ENCODE measurements at places on chromosomes 4 and X.

GRCh38 chr4:38920677-38921076, 53.1 kb downstream of the FAM114A1 start:
- no peak for DNase-seq

- no peak for DNase-seq
Measured at GRCh38 chrX:22163326-22163725, 109.4 kb upstream of the CBLL2 start.

DNA sequence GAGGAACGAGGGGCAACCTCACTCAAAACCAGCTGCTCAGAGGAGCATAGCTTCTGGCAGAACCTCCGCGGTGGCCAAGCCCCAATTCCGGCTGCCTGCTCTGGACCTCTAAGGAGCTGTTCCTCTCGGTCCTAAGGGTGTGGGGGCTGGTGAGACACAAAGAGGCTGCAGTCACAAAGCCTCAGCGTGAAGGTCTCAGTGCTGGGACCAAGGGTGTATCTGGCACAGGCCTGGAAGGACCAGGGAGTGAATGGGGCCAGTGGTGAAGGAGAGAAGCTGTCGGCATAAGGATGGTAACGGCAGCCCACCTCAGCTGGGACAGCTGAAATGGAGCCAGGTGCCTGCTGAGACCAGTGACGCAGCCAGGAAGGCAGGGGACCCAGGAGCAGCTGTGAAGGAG, 5.3 kb downstream of the PDE6B start:
- no peak for DNase-seq

DNA sequence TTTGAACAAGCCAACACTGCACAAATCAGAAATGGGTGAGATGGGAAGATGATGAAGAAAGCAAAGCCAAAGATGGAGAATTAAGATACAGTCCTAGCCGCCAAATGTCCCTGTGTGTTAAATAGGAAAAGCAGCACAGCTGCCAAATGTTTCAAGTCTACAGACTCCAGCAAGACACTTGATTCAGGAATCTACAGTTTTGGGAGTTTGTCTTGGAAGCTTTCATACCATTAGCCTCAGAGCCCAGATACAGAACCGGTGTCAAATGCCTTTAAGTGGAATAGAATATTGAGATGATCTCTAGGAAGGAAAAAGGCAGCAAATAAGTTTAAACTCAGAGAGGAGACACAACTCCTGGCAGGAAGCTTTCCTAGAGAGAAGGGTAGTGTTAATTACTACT, 30.3 kb downstream of the OPHN1 start:
- no peak for DNase-seq

DNA sequence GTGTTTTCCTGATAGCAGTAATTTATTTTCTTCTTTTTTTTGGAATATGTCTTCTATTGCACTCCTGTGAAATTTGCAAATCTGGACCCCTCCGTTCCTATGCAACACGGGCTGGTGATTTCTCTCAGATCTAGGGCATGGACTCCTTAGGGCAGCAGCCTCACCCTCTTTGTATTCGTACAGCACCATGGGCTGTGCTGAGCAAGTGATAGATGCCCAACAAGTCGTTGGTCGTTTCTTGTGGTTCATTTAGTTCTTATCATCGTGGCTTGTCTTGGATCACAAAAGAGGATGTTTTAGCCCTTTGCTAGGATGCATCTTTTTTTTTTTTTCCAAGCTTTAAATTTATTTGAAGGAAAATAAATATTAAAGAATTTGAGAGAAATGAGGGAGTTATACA, 82.1 kb downstream of the ARHGAP10 start:
- no peak for DNase-seq

DNA sequence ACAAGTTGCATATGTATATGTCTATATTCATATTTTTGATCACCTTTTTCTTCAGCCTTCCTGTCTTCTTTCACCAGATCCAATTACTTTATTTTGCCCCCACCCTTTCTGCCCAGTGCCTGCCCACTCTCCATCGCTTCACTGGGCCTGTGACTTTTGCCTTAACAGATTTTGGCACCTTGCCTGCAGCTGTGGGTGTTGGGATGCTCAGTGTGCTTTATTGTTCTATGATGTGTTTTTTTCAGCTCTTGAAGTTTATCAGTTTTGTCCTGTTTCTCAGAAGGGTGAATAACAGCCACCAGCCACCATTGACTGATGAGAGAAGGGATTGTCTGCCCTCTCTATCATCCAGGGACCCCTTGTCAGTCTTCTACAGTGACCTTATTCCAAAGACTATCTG, 77.2 kb upstream of the GALNT7 start:
- no peak for DNase-seq

DNA sequence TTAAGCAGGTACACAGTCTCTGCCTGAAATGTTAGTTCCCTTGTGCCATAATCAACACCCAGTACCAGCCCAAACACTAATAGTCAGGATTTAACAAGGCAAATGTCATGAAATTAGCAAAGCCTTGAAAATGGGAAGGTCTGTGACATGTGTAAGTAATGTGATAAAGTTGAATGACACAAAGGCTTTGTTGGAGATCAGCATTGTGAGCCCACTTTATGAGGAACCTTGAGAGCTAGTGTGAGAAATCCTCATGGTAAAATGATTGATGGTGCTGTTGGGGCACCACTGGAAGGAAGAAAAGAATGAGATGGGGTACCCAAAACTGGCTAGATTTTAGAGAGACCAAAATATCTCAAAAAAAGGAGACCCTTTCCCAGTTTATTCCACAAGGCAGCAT, 3.3 kb upstream of the LIN54 start:
- DNase-seq: no peak

DNA sequence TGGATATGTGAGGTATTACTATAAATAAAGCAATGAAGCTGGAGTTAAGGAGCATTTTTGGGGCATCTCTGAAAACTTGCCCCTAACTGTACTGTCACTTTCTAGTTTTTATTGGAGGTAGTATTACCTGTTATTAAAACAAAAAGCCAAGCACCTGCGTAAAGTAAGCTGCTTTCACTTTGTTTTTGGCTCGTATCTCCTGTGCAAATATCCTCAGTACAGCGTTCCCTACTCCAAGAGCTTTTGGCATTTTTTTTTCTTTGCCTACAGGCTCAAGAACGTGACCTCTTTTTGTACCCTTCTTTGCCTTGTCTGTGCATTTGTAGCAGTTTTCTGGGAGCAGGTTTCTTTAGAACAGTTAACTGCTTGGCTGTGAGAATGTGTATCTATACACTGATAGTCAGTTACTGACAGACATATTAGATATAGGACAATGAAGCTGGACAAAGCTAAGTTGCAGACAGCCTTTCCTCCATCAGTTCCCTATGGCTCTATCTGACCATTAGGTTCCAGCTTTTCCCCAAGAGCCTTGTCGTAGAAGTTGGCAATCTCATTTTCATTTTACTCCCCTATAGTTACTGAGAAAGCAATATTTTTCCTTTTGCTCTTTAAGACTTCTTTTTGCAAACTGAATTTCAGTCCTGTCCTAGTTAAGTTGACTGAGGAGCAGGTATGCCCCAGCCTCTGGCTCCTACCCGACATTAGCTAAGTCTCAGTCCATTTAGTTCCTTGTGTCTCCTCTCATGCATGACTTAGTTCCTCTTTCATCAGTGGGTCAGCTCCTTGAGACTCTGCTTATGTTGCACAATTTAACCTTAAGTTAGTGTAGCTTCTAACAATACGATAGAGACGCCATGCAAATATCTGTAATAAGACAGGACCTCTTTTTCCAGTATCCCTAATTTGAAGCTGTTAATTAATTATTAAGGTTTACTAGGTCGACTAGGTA, 71.5 kb upstream of the HPRT1 start:
- no peak for DNase-seq

GRCh38 chr4:187218705-187219245, 495.1 kb upstream of the FAT1 start:
- no peak for DNase-seq

DNA sequence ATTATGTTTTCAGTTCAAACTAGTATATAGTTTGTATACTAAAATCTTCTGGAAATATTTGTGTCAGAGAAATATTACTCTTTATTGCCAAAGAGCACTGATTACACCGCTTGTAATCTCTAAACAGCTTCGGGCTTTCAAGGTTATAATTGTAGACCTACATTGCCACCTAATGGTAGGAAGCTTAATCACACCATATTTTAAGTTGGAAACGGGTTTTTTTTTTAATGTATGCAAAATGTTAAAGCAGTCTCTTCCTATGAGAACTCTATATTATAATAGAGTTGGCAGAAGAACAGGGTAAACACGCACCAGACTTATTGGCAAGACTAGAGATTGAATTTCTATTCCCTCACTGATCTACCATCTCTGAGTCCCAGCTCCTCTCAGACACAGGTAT, 19.5 kb upstream of the NFXL1 start:
- DNase-seq: no peak

DNA sequence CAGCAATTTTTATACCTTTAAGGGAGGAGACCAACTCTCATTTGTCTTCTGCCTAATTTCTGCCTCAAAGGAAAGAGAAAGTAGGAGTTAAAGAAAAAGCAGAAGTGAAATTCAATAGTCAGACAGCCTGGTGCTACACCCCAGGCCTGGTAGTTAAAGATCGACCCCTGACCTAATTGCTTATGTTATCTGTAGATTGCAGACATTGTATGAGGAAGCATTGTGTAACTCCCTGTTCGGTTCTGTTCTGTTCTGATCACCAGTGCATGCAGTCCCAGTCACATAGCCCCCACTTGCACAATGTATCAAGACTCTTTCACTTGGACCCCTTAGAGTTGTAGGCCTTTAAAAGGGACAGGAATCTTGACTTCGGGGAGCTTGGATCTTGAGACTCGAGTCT, 335.9 kb upstream of the AR start:
- no peak for DNase-seq

GRCh38 chr4:83660578-83660977, 124.7 kb downstream of the GPAT3 start:
- DNase-seq: no peak

GRCh38 chr4:8541981-8542715, 38.0 kb upstream of the GPR78 start:
- DNase-seq: no peak

GRCh38 chr4:151035328-151035727, 20.2 kb upstream of the LRBA start:
- DNase-seq: no peak

DNA sequence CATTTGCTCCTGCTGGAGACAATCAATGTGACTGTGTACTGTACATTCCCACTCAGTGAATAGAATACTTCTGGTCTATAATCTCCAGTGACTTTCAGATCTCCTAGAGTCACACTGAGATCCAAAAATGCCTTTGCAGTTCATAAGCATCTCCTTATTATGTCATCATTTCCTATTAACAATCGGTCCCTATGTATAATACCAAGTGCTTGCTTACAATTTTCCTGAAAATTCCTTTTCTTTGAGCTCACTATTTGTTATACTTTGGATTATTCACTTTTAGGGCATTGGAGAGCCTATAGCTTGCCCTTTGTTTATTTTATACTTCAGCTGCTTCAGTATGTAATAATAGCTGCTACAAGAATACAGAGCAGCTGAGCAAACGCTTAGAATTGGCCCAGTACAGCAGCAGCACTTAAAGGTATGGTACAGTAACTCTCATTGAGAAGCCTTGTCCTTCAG, 313.0 kb downstream of the DCTD start:
- no peak for DNase-seq

- DNase-seq: no peak
Measured at GRCh38 chr4:16691450-16691849, 207.0 kb downstream of the LDB2 start.

DNA sequence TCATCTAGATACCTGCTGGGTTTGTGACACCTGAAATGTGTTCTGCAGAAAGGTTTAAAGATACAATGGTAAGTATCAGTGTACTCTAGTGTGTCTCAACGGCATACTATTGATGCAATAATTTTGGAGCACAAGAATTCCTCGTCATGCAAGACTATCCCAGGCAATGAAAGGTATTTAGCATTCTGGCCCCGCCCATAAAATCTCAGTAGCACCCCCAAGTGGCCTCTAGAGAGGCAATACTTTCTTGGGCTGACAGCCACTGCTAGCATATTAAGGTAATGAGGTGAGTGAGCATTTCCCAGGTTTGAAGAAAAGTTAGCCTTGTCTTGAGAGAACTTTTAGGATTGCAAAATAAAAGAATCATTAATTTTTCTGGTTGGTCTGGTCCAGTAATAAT, 24.0 kb downstream of the TAB3 start:
- DNase-seq: no peak

DNA sequence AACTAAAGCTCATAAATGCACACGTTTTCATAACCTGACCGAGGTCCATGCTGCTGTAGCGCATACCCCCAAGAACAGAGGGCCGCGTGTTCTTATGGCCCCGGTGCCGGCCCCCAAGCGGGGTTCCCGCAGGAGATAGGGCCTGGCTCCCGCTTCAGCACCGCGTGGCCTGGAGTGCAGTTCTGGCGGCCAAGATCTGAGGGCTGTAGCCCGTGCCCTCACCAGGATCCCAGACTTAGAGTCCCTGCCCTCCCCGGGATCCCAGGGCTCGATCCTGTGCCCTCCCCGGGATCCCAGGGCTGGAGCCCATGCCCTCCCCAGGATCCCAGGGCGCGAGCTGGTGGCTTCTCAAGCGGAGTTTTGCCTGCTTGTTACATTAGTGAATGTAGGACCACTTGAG, 1.0 kb upstream of the GRPEL1 start:
- no peak for DNase-seq

GRCh38 chrX:93760163-93760562, 86.2 kb downstream of the FAM133A start:
- DNase-seq: no peak

DNA sequence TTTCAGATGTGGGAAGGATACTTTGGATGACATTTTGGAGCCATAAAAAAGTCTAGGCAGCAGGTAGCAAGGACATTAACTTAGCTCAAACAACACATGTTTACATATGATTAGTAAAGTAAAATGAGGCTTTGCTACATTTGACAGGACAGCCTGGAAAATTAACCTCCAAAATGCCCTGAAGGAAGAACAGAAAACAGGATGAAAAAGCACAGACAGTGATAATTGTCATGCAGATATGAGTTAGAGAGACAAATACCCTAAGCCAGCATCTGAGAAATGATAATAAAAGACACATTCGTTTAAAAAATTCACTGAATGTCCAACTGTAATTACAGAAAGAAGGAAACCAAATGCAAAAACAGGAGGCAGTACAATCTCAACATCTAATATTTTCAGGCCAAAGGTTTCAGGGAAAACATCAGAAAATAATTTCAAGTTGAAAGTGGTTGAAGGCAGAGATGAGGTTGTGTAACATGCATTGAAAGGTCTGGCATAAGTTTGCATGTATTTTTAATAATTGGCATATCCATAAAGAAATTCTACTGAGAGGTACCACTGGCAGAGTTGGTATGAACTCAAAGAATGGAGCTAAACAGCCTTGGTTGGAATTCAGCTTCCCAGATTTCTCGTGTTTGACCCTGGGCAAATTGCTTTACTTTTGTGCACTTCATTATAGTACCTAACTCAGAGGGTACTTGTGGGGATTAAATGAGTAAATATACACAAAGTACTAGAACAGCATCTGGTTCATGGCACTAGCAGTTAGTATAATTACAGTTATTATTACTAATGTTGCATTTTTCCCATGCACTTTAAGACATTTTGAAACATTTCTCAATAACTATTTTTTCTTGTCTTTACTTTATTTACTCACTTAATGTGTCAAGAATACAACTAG, 54.4 kb upstream of the MAP9 start:
- DNase-seq: no peak

GRCh38 chr4:145132511-145133098, 34.5 kb downstream of the ABCE1 start:
- no peak for DNase-seq

GRCh38 chr4:95701500-95702170, 138.3 kb upstream of the PDHA2 start:
- peak; percentile 22 for DNase-seq

GRCh38 chr4:101286663-101287062, 60.7 kb downstream of the PPP3CA start:
- no peak for DNase-seq
